ENCODE measurements at places on chromosomes 2 and 18.

DNA sequence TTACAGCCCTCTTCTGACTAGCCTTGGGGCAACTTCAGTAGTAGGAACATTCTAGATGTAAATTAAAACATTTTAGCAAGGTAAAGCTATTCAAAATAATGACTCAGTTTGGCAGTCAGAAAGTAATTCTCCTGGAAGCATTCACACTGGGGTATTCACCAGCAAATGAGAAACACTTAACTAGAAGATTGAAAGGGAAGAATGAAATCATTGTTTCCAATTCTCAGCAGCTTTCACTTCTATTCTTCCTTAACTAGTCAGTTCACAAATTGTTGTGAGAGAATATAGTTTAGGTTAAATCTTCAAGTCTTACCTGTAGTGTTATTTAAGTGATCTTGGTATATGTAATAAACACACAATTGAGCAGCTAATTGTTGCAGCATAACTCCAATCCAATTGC, 1135.6 kb upstream of the FAM98A start:
- no peak for DNase-seq

DNA sequence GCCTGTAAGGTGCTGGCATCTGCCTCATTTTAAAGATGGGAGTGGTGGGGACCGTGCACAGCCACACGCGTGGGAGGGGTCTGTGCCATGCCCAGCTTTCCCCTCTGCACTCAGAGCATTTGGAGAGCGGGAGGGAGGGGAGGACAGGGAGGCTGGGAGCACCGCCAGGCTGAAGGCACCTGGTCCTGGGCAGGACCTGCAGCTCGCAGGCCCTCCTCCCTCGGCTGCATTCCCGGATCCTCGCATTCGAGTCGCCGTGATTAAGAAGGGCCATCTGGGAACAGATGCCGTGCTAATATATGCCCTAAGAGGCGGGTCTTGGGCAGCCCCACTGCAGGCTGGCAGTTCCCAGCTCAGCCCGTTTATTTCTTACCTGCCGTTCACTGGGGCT, 84.0 kb downstream of the PTGR3 start:
- DNase-seq = no peak

GRCh38 chr2:41880561-41881243, 167.1 kb upstream of the PKDCC start:
- DNase-seq = no peak

DNA sequence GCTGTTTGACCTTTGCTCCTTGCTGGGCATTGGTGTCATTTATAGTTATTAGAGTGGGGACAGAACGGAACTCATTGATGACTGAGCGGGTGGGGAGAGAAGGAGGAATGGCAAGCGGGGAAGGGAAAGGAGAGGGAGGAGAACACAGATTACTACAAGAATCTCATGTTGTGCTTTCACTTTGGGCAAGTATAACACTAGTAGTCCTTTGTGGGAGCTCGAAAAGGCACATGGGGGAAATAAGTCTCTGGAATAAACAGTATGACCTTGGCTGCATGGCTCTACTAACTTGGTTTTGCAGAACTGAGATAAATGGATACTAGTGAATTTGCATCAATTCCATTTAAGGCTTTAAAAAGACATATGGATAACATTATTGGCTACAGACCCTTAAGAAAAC, 161.7 kb upstream of the NABP1 start:
- DNase-seq = no peak

- DNase-seq = no peak
These were observed 243.5 kb downstream of the PAX3 start for GRCh38 chr2:222055328-222055727.

GRCh38 chr18:7567474-7568425, 634 bp downstream of the PTPRM start:
- peak; percentile 76 for DNase-seq

DNA sequence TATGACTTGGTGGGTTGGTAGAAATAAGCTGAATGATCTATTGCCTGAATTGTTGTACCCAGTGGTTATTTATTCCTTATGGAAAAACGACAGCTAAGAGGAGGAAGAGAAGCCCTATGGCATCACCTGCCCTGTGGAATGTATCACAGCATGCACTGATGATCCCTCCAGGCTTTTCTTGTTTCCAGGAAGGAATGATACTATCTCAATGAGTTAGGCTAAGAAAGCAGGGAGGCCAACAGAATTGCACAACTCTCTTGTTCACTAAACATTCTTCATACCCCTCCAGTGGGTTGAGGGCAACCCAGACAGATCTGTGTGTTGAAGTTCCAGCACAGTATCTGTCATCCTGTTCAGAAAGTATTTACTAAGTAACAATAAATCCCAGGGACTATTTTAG, 1001.7 kb upstream of the GYPC start:
- DNase-seq = no peak

GRCh38 chr2:238927746-238928519, 80.0 kb downstream of the TWIST2 start:
- DNase-seq = no peak

- peak; percentile 11 for DNase-seq
These were observed 23.4 kb upstream of the UGP2 start for GRCh38 chr2:63818271-63818670.

- peak; percentile 50 for DNase-seq
These were observed 217.9 kb downstream of the NAPG start for GRCh38 chr18:10743766-10744165.

- DNase-seq = no peak
These were observed 32.2 kb upstream of the TEX51 start for GRCh38 chr2:126866451-126866850.

DNA sequence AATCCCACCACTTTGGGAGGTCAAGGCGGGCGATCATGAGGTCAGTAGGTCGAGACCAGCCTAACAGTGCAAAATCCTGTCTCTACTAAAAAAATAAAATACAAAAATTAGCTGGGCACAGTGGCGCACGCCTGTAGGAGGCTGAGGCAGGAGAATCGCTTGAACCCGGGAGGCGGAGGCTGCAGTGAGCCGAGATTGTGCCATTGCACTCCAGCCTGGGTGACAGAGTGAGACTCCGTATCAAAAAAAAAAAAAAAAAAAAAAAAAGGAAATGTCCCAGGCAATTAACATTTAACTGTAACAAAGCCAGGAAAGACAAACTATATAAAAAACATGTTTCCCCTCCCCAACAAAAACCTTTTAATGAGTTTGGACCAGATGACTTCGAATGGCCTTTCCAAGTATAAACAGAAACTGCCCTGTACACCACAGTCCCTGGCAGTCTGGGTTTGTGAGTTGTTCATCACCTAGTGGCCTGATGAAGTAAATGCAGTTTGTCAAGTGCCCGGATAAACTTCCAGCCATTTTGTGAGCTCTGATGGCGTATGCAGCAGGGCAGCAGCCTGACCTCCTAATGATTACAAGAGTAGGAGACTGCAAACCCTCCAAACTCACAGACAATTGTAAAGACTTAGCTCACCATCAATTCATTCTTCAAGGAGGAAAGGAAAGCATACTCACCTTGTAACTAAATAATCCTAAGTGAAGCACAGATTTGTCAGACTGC, 16.6 kb upstream of the PCBP1 start:
- DNase-seq = peak; percentile 88

DNA sequence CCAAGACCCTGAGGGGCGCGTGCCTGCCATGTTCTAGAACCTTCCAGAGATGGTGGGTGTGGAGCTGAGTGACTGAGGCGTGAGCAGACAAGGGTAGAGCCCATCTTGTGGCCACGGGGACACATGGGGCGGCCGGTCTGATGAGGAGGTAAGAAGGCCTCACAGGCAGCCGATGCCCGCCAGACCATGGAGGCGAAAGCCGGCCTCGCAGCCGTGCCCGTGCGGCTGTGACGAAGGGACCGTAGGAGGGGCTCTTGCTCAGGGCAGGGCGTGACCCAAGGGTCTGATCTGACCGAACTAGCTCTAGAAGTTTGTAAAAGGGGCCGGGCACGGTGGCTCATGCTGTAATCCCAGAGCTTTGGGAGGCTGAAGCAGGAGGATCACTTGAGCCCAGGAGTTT, 19.6 kb downstream of the D2HGDH start:
- DNase-seq = no peak

- DNase-seq = no peak
These were observed 78.6 kb downstream of the FAM228A start for GRCh38 chr2:24253303-24253919.

DNA sequence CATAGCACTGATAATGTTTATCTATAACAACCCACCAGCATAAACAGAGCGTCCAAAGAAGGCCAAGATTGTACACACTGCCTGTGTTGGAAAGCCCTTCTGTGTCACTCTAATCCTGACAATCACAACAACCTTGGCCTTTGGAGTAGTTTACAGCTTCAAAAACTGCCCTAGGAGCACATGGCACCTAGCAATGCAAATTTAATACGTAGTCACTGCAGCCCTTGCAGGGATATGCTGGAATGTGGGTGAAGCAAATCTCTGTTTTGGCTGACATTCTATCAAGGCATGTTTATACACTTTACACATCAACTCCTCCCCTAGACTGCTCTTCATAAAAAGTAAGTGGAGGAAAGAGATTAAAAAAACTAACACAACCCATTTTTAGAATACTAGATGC, 66.8 kb downstream of the GRB14 start:
- DNase-seq = no peak

DNA sequence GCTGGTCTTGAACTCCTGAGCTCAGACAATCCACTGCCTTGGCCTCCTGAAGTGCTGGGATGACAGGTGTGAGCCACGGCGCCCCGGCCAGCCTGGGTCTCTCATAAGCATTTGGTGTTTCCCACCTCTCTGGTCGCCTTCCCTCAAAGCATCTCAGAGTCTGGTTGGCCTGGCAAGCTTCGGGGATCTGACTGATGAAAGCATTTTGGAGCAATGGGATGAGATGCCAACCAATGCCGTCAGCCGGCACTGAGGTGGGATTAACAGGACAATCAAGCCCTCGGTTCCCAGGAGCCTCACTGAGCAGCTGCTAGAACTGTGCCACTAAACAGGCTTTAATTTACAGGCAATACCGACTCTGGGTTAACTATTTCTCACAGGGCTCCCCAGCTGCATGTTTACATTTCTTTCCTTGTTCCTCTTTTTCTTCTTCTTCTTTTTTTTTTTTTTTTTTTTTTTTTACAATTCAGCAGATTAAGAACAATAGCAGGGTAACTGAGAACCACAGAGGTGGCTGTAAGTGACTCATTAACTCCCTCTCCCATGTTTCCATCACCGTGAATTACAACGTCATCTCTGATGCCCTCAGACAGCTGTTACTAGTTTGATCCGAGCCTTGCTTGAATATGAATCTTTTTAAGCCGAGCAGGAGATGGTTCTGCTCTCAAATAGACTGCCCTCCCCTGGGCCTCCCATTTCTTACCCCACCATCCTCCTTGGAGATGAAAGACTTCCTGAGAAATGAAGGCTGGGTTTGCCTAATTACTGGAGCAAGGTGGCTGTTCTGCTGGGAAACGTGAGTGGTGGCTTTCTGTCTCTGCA, 37.9 kb downstream of the ODC1 start:
- peak; percentile 70 for DNase-seq

- no peak for DNase-seq
These were observed 28.5 kb downstream of the PSME4 start for GRCh38 chr2:53942280-53942679.

DNA sequence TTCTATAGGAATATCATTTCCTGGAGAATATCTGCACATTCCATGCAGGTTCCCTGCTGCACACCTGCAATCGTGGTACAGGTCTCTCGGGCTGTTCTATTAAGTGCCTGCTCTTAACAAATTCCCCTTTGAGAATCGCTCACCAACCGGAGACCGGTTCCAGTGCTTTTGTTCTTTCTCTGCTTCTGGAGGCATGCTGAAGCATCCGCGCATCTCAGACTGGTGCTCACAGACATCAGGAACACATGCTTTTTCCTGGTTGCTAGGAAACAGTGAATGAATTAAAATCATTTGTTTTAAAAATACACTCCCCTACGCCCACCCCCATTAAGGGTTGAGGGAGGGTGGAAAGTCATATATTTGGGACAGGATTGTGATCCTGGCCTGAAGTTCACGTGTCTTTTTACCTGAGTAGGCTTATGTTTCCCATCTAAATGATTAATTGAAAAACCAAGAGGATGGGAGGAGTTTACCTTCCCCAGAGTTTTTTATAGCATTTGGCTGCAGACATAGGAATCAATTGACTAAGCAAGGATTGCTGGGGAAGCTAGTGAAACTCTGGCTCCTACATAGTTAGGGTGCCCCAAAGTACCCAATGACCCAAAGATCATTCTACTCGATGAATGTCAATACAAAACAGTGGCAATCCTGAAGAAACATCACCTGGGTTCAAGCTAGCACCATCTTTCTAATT, at the start of gene C2orf80:
C2orf80 (minus strand) TSS at position 221 of the 694 bp plus-strand sequence. CDS start 3,044 bp downstream, outside the sequence.
- DNase-seq = no peak

DNA sequence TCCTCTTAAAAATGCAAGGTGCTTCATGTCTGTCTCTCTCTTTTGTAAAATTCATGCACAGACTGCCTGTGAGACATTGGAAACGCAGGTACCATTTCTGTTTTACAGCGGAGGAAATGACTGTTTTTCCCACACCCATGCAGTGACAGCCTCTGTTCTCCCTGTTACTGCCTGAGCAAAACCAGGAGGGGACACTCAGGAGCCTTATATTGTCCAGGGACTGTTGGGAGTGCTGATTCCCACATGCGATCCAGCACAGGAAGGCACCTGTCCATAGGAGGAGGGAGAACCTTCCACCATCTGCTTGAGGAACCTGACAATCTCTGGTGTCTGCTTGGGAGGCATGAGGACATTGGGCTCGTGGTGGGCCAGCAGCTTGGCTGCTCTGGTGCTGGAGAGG, 36.9 kb upstream of the RAB6D start:
- DNase-seq = no peak

GRCh38 chr2:18787726-18788125, 198.4 kb upstream of the NT5C1B start:
- no peak for DNase-seq

Measured in suppressor macrophage treated with lipopolysaccharide for 1 hour (primary cell).